ENCODE measurements at places on chromosomes 16 and 17.
A peak's percentile ranks its signal among the peaks of the same experiment; 100 is the strongest.

- DNase-seq: no peak
Measured at GRCh38 chr17:55728833-55729232, 6.2 kb upstream of the TMEM100 start.

DNA sequence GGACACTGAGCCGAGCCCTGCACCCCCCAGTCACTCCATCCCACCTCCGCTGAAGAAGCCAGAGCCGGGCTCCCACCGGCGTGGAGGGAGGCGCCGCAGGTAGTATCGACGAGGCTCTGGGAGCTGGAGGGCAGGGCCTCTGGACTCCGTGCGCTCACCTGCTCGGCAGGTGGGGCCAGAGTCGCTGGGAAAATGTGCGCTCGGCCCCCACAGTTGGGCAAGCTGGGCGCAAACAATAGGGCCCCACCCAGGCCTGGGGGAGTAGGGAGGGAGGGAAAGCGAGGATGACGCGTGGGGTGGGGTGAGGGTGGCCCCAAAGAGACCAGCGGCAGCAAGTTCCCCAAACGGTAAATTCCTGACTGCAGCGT lies 668 bp downstream of the JUP start:
- no peak for DNase-seq

GRCh38 chr16:64973171-64973570 lies 148.7 kb downstream of the CDH11 start:
- no peak for DNase-seq

GRCh38 chr17:79626156-79626890 lies 15.5 kb upstream of the RBFOX3 start:
- no peak for DNase-seq

DNA sequence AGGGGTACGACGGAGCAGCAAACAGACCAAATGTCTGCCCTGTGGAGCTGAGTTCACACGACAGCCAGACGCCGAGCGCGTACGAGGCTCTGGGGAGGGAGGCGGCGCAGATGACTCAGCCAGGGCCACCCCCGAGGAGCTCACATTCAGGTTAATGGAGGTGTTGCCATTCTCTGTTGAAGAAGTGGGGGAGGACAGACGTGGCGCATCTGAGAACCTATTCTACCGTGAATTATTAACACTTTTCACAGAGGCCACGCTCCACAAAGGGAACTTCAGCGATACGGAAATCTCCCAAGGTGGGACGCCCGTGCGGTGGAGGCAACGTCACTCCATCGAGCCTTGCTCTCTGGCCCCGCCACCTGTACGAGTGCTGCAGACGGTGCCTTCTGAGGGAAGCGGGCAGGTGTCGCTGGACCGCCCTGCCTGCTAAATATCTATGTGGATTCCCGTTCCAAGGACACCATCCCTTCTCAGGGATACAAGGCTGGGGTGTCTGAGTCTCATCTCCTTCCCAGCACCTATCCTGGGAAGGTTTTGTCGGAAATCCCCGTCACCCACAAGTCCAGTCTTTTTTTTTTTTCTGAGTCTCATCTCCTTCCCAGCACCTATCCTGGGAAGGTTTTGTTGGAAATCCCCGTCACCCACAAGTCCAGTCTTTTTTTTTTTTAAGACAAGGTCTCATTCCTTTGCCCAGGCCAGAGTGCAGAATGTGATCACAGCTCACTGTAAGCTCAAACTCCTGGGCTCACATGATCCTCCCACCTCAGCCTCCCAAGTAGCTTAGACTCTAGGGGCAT lies 19.0 kb downstream of the ABR start:
- no peak for DNase-seq

GRCh38 chr17:36608794-36609497 lies 7.6 kb downstream of the MRM1 start:
- DNase-seq: peak; percentile 72

- no peak for DNase-seq
Measured at GRCh38 chr17:49024523-49024922, 27.3 kb downstream of the IGF2BP1 start.

GRCh38 chr16:10895053-10895946 lies 18.3 kb downstream of the CIITA start:
- peak; percentile 32 for DNase-seq

GRCh38 chr17:65156835-65157565 lies 19.8 kb downstream of the RGS9 start:
- DNase-seq: no peak

GRCh38 chr17:32882734-32883133 lies 5.8 kb upstream of the MYO1D start:
- peak; percentile 33 for DNase-seq

GRCh38 chr17:15351478-15351840 lies 10.1 kb upstream of the TEKT3 start:
- DNase-seq: no peak

- DNase-seq: no peak
Measured at GRCh38 chr17:82595893-82596292, 52.4 kb downstream of the WDR45B start.

GRCh38 chr16:89458551-89458950 lies 31.8 kb downstream of the ANKRD11 start:
- DNase-seq: no peak

GRCh38 chr17:58666858-58667267 lies 25.0 kb downstream of the TEX14 start:
- DNase-seq: peak; percentile 35

DNA sequence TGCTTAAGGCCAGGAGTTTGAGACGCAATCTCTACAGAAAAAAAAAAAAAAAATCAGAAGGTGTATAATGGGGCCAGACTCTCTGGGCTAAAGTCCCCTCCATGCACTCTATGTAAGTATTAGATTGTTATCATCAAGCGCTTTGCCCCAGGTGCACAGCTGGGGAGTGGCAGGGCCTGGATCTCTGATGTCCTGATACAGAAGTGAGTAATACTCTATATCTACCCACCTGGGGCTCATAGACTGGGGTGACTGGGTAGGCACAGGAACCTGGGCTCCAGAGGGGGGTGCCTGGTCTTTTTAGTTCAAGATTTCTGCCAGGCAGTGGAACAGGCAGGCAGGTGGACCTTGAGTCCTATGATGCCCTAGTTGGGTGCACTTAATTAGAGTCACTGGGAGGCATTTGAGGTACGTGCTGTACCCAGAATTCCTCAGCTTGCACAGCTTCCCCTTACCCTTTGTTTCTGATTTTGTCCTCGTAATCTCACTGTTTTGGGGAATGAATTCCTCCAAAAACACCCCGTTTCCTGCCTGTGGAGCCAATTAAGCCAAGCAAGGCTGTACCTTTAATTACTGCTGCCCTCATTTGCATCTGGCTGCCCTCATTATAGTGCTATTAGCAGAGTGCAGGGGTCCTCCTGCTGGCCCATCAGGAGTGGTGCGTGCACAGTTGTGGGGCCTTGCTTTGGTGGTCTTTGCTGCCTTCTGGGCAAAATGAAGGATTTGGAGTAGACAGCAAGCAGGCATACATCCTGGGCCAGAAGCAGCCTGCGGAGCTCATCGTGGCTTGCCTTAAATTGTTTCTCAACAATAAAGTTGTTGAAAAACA lies 239.0 kb downstream of the SNX29 start:
- DNase-seq: no peak

DNA sequence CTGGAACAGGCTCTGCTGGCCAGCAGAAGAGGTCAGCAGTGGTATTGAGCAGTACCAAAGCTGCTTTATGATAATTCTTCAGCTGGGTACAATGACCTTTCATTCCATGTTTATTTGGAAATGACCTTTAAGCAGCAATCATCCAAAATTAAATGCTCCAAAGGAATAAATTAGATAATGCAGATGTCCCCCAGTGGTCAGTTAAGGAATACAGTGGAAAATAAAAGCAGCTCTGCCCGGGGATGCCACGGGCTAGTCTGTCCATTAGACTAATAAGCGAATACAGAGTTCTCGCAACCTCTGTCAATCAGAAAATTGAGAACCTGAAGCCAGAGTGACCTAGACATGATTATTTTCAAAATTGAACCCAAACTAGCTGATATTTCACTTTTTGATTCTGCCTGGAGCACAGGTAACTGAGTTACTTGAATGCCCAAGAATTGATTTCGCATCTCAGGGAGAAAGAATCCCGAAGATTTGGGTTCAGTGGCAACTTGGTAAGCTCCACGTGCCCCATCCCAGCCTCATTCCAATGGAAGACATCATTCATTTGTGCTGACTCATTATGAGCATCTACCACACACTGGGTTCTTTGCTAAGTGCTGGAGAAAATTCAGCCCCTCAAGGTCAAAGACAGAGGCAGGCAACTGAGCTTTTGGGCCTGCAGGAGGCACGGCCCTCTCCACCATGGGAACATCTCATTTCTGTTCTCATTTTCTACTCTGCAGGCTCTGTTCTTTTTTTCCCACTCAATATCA lies 34.4 kb upstream of the SLC39A11 start:
- DNase-seq: peak; percentile 12

DNA sequence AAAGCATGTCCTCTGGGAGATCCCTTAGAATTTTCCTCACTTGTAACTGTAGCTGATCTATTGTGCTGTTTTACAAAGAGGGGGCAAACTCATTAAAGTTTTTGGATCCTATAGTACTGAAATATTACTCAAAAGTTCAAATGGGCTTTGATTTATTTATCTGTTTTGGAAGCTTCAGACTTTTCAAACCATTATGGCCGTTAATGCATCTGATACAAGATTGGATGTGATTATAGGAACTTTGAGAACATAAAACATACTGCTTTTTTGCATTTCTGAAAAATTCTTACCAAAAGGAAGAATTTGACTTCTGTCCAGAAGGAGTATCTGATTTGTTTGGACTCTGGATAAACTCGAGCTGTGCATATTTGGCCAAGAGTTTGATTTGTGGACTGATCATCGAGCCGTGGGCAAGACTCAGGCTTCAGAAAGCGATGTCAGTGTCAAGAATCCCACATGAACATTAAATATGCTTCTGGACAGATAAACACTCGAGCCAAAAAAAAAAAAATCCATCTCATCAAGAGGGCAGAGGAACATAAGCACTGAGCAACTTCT lies 8.2 kb upstream of the MARCHF10 start:
- DNase-seq: peak; percentile 66

- DNase-seq: peak; percentile 75
Measured at GRCh38 chr16:47644166-47644565, 183.0 kb downstream of the PHKB start.

- DNase-seq: no peak
Measured at GRCh38 chr17:42131981-42132432, 9.4 kb downstream of the HSPB9 start.

- peak; percentile 68 for DNase-seq
Measured at GRCh38 chr17:54901230-54901822, 674 bp downstream of the TOM1L1 start.

GRCh38 chr17:75830164-75831031 lies 13.8 kb downstream of the UNC13D start:
- DNase-seq: no peak

- no peak for DNase-seq
Measured at GRCh38 chr16:2211923-2212347, 1.3 kb upstream of the BRICD5 start.

DNA sequence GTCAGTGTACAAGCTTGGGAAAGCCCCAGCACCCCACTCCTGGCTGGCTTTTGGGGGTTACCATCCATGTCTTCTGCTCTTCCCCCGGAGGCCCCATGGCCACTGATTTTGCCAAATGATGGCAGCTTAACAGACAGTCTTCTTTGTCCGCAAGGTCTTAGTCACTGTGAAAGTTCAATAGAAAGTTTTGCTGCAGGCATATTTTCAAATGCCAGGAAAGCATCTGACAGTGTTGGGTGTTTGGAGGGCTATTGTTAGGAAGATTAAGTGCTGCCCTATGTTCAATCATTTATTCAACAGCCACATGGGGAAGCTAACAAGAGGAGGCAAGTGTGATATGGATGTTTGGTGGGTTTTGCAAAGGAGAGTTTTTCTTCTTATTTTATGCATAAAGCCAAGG lies 122.4 kb downstream of the TOX3 start:
- no peak for DNase-seq

DNA sequence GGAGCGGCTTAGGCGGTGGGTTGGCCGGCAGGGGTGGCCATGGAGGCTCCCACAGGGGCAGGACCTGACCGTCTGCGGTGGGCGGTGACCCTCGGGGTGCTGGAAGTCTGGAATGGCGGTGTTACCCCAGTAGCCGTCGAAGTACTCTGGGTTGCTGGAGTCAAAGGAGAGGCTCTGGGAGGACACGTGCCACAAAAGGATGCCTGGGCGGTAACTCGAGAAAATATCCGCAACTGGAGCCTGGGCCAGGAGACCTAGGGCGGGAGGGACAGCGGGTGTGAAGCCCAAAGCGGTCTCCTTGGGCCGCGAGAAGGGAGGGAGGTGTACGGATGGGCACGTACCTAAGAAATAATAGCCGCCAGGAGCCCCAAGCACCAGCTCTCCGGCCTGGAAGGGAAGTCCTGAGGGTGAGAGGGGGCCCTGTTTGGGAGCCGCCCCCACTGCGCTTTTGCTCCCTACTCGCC lies 4.6 kb downstream of the ITGA2B start:
- DNase-seq: no peak

DNA sequence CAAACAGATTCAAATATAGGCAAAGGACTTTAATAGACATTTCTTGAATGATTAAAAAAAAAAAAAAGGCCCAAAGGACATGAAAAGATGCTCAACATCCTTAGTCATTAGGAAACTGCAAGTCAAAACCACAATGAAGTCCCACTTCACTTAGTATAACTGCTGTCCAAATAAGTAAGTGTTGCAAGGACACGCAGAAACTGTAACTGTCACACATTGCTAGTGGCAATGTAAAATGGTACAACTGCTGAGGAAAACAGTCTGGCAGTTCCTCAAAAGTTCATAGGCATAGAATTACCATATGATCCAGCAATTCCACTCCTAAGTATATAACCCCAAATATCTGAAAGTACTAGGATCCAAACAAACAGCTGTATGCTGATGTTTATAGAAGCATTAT lies 112.7 kb downstream of the BRIP1 start:
- DNase-seq: no peak

DNA sequence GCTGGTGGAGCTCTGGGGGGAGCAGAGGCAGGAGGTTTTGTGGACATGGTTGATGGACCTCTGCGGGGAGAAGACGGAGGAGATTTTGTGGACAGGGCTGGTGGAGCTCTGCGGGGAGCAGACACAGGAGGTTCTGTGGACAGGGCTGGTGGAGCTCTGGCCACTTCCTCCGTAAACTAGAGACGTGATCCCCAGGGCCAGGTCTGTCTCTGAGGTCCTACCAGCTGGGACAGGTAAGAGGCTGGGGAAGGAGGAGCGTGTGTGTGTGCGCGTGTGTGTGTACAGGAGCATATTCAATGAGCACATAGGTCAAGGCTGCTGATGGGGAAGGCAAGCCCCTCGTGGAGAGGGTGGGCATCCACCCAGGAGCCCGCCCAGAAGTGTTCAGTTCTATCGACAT lies 20.6 kb downstream of the RPH3AL start:
- DNase-seq: no peak

GRCh38 chr16:72689851-72690250 lies 358.1 kb downstream of the ZFHX3 start:
- no peak for DNase-seq

DNA sequence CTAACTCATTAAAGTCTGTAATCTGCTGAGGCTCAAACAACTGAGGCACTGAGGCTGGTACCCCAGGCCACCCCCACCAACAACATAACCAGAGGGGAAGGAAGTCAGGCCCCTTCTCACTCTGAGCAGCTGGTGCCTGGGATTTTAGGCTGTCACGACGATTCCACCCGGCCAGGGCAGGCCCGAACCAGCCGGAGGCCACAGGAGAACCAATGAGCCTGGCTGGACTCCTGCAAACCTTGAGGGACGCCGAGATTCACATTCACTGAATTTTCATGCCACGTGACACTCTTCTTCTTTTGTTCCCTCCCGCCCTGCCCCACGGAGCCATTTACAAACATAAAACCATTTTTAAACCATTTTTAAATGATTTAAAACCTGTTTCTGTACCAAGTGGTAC lies 48.1 kb downstream of the RPH3AL start:
- DNase-seq: peak; percentile 20

GRCh38 chr17:63290351-63290750 lies 155.8 kb downstream of the CYB561 start:
- DNase-seq: no peak

Measured in fibroblast of lung (primary cell).